ENCODE measurements at places on chromosomes 2 and 18.

DNA sequence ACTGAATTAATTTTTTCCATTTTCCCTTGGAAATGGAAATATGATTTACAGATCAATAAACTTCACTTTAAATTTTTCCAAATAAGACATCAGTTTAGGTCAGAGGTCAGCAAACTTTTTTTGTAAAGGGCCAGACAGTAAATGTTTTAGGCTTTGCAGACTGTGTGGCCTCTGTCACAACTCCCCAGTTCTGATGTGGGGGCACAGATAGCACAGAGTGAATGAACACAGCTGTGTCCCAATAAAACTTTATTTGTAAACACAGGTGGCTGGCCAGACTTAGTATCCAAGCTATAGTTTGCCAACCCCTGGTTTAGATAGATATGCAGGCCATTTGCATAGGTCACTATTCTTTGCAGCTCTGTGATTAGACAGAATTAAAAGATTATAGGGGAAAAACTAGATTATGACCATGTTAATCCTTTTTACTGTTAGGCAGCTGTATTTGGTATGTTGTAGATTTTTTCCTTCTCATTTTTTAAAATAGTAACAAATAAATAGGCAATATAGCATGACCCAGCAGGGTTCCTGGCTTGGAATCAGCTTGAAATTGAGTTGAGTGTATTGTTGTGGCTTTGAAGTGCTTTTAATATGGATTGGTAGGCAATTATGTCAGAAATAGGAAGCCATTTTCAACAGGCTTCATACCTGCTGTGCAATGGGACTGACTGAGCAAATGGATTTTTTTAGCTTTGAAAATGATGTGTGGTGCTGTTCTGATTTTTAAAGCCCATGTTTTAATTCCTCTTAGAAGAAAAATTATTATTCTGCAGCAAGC lies 59.7 kb downstream of the WDSUB1 start:
- DNase-seq, result no peak

GRCh38 chr2:95670686-95671085 lies 78.9 kb downstream of the TRIM43 start:
- no peak for DNase-seq

- no peak for DNase-seq
These were observed 280.9 kb downstream of the NEDD4L start for GRCh38 chr18:58324824-58325480.

- peak; percentile 17 for DNase-seq
These were observed 95.2 kb downstream of the POLE4 start for GRCh38 chr2:75053484-75054112.

DNA sequence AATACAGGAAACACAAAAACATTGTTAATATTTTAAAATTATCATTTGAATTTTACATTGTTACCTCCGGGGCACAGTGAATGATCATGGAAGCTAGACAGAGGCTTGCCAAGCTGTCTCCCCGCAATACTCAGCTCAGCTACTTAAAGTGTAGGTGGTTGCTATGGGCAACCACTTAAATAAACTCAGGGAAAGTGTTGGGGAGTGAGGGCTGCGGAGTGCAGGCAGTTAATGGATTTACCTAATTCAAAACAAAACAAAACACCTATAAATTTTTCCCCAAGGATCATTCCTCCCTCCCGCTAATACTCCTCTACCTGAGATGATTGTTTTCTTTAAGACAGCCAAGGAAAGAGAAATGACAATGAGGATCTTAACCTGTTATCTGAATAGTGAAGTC lies 349.5 kb downstream of the TGIF1 start:
- DNase-seq, result no peak

DNA sequence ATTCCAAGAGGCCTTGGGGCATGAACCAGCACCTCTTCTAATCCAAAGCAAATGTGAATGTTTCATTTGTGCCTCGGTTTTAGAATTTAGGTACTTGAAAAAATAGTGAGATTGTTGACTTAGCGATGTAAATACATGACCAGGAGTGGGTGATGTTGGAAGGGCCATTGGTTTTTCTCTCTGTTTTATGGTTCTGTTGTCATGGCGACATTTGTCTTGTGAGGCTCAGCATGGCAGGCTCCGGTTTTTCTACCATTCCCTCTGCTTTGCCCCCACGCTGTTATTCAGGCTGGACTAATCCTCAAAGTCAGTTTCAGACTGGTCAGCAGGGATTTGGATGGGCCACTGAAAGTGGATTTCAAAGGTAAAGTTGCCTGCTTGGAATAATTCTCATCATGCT lies 255.4 kb downstream of the ALPK2 start:
- DNase-seq, result no peak

DNA sequence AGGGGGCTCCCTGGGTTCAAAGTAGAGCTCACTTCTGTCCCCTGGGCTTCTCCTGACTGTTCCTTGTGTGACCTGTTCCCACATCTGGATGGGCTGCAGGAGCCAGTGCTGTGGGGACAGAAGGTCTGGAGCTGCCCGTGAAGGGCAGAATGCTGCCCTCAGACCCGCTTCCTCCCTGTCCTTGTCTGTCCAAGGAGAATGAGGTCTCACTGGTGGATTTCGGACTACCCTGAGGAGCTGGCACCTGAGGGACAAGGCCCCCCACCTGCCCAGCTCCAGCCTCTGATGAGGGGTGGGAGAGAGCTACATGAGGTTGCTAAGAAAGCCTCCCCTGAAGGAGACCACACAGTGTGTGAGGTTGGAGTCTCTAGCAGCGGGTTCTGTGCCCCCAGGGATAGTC lies 15.5 kb downstream of the EMX1 start:
- no peak for DNase-seq

DNA sequence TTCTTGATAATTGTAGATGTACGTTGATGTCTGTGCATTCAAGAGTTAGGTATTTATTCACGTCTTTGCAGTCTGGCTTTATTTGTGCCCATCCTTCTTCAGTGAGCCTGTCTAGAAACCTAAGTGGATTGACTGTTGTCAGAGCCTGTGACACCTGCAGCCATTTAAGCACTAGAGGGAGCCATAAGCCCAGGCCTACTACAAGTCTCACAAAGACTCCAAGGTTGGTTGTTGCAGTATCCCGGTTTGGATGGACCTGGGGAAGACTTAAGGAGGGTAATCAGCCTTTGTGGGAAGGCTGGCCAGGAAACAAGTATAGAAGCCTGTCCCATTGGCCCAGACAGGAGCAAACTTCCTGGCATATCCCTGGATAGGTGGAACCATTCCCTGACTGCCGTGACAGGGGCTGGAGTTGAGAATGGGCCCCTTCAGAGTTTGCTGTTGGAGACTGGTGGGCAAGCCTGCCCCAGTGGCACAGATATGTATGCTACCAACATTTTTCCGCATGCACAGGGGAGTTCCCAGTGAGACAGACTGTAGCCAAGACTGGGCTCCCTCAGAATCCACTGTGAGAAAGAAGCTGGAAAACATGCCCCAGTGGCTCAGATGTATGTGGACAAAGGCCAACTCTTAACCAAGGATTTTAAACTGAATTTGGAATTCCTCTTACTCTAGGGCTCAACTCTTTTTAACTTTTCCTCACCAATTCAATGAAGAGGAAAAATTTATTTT lies 9.3 kb upstream of the LRRC30 start:
- DNase-seq, result peak; percentile 46

DNA sequence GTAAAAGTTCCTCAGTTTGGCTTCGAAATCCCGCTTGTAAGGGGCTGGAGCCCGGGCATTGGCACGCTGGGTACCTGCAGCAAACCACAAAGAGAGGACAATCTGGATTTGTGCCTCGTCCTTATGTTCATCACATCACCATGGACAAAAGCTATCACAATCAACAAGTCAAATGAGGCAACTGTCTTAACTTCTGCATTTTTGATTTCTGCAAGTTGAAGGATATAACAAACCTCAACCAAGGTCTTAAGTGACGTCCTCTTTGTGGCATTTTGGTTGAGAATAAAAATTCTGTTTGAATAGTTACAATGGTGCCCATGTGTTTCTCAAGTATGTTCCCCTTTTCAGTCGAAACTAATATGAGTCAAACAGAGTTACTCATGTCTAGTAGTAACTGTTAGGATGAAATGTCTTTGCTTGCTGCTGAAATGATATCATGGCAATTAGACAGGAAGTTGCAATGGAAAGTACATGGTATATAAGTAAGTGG lies 70.8 kb upstream of the STK17B start:
- DNase-seq, result no peak

- no peak for DNase-seq
These were observed 1416.2 kb downstream of the LRP1B start for GRCh38 chr2:140714586-140714985.

DNA sequence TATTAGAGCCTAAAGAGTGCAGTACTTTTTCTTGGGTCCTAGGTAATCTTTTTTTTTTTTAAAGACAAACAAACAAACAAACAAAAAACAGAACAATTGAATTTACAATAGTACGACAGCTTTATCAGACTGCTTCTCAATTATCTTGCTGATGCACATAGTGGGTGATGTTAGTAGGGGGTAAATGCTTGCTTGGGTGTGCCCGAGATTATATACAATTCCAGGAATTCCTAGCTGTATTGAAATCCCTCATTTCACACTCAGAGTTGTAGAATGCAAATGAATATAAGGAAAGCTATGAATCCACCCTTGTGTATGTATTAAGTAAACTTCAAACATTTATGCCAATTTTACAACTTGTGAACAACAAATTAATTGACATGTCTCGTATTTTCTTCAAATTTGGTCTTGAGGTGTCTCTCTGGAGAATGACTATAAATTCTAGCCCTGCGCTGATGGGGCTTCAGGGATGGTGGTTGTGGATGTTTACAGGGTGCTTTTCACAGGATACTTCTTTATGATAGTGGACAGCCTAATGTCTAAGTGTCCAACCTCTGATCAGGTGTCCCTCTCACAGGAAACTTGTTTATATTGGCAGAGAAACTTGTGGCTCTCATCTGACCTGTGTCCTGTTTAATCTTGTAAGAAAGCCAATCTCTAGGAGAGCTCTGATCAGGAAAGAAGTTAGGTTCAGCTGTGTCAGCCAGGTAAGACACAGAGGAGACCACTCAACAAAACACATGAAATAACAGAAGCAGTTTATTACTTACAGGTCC lies 61.9 kb upstream of the SLC39A10 start:
- no peak for DNase-seq

DNA sequence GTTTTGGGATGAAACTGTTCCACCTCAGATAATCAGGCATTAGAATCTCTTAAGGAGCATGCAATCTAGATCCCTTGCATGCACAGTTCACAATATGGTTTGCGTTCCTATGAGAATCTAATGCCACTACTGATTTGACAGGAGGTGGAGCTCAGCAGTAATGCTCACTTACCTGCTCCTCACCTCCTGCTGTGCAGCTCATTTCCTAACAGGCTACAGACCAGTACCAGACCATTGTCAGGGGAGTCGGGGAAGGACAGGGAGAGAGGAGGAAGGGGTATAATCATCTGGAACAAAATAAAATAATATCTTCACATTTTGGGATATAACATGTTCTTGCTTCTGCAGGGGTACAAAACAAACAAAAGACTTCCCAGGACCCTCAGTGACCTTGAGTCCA lies 532.0 kb upstream of the FSHR start:
- DNase-seq, result no peak

DNA sequence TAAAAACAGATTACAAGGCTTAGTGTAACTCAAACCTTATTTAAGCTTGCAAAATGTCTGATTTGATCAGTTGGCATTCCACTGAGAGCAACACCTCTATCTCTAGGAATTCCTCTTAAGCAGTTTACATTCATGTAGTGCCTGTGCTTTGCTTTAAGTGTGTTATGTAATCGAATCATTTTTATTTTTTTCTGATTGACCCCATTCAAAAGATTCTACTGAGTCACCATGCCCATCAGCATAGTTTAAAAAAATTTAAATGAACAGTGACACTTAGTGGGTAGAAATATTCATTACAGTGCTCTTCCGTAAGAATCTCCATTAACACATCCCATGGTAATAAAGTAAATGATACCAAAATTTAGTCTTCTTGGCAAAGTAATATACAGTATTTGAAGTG lies 67.8 kb upstream of the SLC4A10 start:
- DNase-seq, result no peak

DNA sequence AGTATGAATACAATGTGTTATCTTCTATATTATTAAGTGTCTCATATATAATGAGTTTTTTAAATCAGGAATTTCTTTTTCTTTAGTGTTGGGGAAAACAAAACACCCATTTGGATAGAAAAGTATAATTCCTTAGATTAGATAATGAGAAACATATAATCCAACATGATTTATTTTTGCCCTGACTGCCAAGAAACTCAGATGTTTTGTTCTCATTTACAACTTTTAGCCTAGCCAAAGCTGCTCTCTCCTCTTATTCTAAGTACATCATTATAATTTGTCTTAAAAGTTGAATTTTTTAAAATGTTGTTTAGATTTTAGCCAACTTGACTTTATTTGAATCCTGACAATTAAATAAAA lies 68.6 kb downstream of the SLC40A1 start:
- DNase-seq, result no peak

DNA sequence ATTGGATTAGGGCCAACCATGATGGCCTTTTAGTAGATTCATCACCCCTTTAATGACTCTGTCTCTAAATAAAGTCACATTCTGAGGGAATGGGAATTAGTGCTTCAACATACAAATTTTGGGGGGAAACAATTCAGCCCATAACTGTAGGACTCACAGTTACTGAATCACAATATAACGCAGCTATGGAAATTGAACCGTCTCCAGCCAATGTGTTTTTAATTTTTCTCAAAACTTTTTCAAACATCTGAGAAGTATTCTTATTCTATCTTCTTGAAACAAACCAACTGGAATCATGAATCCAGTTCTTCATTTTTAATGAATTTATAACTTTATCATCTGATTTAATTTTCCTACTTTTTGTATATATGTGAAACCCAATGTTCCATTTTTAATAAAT lies 373.1 kb upstream of the SYT4 start:
- no peak for DNase-seq

DNA sequence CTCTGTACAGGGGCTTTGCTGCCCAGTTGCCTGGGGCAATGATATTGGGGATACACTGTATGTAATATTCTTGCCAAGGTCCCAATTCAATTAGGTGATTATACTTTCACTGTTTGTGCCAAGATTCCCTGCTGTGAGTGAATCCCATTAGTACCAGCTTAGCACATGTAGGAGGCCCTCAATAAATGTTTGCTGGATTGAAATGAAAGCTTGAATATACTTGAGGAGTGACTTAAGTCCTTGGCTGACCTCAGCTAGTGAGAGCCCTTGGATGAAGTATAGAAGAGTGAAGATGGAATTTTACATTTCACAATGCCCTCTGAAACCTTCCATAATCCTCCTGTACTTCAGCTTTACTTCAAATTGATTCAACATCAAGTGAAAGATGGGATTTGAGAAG lies 102.9 kb downstream of the GATA6 start:
- DNase-seq, result no peak

GRCh38 chr2:147374423-147374811 lies 470.4 kb upstream of the ACVR2A start:
- DNase-seq, result no peak

- peak; percentile 76 for DNase-seq
These were observed 512.4 kb upstream of the ID2 start for GRCh38 chr2:8169443-8169842.

GRCh38 chr2:119261493-119262225 lies 38.0 kb downstream of the STEAP3 start:
- DNase-seq, result no peak
